ENCODE measurements at places on chromosomes 5 and 9.

GRCh38 chr5:142143878-142144277 is 35.3 kb downstream of the NDFIP1 start:
- DNase-seq: no peak

DNA sequence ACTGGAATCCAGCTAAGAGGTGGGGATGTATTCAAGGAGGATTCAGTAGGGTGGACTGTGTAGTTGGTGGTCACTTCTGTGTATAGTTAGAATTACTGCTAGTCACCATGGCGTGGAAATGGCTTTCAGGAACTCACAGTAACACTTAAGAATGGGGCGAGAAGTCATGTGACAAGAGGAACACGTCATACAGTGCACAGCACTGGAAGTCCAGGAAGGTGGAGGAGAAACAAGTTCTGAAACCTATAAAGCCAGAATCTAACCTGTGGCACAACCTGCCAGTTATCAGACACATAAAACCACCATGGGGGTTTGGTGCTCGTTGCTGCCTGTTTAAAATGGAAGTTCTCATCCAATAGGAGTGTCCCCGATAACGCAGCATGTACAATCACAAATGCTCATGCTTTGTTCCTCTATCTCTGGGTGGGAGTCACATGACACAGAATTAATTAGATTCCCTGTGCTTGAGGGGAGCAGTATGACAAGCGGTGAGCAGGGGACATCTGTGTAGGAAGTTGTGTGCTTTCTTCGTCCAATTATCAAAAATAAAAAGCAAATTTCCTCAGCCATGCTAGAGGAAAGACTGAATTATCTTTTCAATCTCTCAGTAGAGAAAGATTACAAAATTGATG is 193.0 kb downstream of the SPOCK1 start:
- DNase-seq: no peak

DNA sequence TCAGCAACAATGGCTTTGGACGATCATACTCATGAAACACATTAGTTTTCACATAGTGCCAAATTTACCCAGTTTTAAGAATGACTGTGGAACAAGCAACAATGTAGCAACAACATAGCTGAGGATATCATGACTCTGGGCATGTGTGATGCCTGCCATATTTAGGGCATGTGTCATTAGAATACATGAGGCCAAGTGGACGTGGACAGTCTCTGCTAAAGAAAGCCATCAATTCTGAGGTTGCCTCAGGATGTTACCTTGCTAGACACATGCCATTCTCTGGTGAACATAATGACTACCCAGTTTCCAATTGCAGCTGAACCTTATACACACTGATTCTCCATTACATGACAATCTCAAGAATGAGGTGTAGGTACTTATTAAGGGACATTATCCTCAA is 103.3 kb upstream of the ADAMTS19 start:
- no peak for DNase-seq

DNA sequence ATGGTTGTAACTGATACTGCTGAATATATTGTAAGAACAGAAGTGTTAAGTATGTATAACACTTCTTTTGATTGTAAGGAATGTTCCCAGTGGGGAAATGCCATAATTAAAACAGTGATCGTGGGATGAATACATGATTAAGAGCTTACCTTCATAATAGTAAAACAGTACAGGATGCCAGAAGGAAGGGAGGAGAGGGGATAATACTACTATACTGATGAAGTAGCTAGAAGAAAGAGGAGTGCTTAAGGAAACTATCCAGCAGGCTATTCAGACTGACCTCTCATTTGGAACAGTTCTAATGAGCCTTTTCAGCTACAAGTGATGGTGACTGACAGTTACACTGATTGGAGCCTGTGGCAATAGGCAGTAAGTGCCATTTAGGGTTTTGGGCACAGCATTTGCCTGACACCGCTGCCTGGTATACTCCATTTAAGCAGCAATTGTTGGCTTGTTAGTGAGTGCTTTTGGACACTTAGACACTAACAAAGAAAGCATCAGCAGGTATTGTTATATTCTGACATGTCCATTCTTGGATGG is 33.8 kb upstream of the KDM4C start:
- no peak for DNase-seq

- DNase-seq: peak; percentile 31
Measured at GRCh38 chr5:33441241-33442177, 744 bp downstream of the TARS1 start.

- no peak for DNase-seq
Measured at GRCh38 chr5:168917947-168918600, 338.9 kb upstream of the PANK3 start.

DNA sequence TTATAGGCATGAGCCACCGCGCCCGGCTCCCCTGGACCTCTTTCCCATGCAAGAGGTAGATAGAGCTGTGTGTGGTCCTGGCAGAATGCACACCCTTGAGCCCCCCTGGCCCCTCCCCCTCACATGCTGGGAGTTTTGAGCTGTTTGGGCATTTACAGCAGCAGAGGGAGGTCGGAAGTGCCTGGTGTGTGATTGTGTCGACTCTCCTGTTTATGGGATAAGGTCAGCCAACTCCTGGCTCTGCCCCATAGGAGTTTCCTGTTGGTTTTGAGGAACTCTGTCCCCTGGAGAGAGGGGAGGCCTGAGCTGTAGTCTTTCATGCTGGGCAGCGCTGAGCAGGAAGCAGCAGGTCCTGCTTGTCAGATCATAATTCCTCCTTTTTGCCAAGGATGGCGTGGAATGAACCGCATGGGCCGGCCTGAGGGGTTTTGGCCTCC is 6.0 kb downstream of the LRRC8A start:
- no peak for DNase-seq

DNA sequence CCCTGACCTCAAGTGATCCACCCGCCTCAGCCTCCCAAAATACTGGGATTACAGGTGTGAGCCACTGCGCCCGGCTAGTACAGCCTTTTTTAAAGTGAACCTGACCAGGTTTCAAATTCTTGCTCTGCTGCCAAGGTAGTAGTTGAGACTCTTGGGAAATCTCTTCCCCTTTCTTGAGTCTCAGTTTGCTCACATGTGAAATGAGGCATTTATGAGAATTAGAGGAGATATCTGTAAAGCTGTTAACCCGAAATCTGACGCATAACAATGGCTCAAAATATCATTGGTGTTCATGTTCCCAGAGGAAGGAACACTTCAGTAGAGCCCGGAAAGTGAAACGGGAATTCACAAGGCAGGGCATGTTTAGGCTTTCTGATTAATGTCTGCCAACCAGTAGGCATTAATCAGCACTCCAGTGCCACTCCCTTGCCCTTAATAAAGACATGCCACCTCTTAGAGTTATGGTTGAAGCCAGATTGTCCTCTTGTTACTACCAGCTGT is 1.5 kb downstream of the ARPC5L start:
- no peak for DNase-seq

DNA sequence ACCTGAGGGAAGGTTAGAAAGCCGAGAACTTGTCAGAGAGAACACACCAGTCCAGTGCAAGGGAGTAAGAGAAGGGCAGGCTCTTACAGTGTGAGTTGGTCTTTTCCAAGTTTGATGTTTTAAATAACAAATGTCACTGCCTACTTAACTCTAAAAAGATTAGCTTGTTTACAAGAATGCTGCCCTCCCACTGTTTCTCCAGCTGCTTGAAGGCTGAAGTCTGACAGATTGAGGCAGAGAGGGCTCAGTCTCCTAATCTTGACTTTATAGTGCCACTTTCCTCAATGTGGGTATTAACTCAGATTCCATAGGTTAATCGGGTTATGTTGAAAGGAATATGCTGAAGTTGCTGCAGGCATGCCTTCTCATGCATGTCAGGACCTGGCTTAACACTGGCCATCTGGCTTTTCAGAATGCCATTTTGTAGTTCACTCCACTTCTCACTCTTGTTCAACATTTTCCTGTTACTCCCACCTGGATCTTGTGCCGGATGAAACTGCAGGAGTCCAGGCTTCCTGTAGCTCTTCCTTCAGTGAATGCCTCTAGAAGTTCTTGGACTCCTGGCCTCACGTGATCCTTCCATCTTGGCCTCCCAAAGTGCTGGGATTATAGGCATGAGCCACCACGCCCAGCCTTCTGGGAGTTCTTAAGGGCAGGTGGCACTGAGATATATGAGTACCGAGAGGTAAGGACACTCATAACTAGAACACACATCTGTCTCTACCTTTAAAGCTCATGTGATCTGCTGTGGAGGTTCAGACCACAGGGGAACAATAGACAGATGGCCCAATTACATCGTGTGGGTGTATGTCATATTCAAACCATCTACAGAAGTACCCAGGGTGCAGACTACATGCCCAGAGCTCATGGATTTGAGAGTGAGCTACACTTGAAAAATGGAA is 249.7 kb downstream of the ARHGAP26 start:
- no peak for DNase-seq

- no peak for DNase-seq
Measured at GRCh38 chr9:126055381-126055985, 271.1 kb upstream of the MVB12B start.

GRCh38 chr5:59099270-59099994 is 516.6 kb downstream of the RAB3C start:
- no peak for DNase-seq

GRCh38 chr5:52657247-52657645 is 130.5 kb upstream of the ITGA1 start:
- DNase-seq: no peak

GRCh38 chr5:74016373-74016772 is 390.4 kb downstream of the ARHGEF28 start:
- DNase-seq: no peak

DNA sequence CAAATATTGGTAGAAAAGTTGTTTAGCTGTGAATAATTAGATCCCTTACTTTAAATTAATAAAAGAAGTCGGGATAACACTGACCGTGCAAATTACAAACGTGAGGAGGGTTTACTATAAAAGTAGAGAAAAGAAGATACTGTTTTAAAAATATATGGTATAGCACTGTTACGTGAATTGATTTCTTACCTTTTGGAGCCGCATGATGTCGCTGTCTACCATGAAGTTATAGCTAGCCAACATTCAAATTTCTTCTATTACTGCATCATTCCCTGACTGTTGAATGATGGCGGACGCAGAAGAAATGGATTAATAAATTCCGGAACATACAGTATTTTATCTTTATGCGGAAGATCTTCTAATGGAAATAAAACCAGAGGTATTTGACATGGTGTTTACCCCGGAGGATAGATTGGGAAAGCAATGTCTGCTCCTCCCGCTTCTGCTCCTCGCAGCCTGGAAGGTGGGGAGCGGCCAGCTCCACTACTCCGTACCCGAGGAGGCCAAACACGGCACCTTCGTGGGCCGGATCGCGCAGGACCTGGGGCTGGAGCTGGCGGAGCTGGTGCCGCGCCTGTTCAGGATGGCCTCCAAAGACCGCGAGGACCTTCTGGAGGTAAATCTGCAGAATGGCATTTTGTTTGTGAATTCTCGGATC is at the start of gene PCDHA6:
TSS of gene PCDHA6 (plus strand) at position 257 of the 658 bp plus-strand sequence. CDS start at position 389, 132 bp downstream.
- DNase-seq: no peak

DNA sequence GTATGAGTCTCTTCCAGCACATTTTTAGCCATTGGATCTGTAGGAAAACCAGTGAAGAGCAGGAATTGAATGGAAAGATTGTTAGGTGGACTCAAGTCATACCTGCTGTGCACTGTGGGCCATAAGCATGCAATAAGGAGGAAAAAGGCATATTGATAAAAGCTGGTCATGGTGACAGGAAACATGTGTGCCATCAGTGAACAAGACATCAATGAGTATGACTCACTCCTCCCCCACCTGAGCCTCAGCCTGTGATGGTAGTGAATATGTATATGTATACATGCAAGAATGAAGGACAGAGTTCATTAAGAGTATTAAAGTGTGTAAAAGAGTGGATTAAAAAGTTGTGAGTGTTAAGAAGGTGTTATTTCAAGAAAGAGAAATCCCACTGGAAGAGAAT is 164.5 kb downstream of the TMEM38B start:
- DNase-seq: no peak

DNA sequence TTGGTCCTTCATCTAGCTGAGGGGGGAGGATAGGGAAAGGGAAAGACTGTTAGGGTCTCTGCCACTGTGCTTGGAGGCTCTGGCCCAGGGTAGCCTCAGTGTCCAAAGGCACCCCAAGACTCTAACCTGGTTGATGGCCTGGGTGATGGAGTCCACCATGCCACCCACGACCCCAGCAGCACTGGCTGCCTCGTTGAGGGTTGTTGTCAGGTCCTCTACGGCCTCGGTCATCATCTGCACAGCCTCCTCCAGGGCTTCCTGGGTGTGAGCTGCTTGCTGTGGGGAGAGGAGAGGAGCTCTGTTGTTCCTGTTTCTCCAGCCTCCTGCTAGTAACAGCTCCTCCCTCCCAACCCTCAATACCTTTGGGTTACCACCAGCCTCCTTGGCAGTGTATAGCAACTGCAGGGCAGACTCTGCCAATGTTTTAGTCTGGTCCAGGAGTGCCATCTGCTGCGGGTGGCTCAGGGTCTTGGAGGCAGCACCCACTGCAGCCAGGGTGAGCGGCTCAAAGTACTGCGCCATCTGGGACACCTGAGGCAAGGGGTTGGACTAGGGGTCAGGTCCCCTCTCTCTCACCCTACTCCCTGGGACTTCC is 16.2 kb upstream of the TPM2 start:
- DNase-seq: no peak

DNA sequence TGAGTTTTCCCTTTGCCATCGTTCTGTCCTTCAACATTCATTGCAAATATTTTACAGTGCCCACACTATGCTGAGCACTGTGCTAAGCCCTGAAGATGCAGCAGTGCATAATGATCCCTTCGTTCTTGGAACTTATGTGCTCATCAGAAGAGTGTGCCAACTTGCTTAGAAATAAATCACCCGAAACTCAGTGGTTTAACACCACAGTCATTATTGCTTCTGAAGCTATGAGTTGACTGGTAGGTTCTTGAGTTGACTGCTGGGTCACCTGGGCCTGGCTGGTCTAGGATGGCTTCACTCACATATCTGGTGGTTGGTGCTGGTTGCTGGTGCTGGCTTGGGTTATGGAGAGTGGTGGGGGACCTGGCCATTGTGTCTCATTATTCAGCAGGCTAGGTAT is 20.9 kb downstream of the PCSK5 start:
- DNase-seq: no peak

All from amygdala (tissue), 56 donors.